ENCODE measurements at places on chromosomes 16 and 17. TPM values are rescaled to one million over a fixed set of nuclear protein-coding genes. Genes with fewer than 3 reads are reported as not detected.

CEP295NL gene
- 1.3 TPM for polyA plus RNA-seq

CXCL16 gene
- polyA plus RNA-seq = 19.5 TPM

CDH1 gene
- polyA plus RNA-seq = not detected

CHRNE gene
- 0.59 TPM for polyA plus RNA-seq

BCO1 gene
- not detected for polyA plus RNA-seq

CD300LB gene
- not detected for polyA plus RNA-seq

SLC7A6 gene
- polyA plus RNA-seq = 16.4 TPM

OR1A1 gene
- not detected for polyA plus RNA-seq

ADGRG1 gene
- polyA plus RNA-seq = 0.17 TPM

EFNB3 gene
- not detected for polyA plus RNA-seq

- H3K27me3 ChIP-seq = no peaks in the 10 kb centered on the region
- peaks cover 12% of the 10 kb centered on the region for H3K36me3 ChIP-seq
- H3K4me3 ChIP-seq = no peak overlapping the region
- no peak for DNase-seq
Observed at GRCh38 chr17:50737118-50737698, 17.8 kb downstream of the LUC7L3 start.

DNA sequence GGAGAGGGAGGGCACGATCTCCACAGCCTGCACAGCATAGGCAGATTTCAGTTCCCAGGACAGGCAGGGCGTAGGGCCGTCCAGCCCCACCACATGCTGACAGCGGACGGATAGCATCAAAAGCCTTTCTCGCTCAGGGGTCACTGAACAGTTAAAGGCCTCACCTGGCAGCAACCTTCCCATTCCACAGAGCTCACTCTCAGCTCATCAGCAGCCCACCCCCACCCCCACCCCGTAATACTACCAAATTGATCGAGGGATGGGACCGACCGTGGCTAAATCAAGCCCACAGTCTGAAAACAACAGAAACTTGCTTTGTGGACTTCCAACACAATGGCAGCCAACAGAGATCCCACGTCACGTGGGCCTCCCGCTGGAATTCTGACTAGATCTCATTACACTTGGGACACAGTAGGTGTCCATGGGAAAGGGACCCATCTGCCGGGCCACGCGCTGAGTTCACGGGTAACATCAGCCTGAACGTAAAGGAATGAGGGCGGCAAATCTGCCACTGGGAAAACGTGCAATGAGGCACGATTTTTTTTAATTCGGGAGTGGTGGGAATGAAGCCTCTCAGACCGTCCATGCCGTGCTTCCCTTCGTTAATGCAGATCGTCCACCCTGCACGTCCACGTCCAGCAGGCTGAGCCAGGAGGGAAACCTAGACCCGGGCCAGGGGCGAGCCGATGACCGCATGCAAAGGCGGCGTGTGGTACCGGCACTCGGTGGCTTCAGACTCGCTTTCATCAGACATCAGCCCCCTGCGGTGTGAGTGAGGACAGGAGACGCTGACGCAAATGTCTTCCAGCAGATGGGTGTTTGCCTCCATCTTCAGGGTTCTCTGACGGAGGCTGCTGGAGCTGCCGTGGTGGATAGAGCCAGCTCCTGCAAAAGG lies 92.1 kb downstream of the TBC1D16 start:
- no peak overlapping the region for H3K4me3 ChIP-seq
- H3K27ac ChIP-seq = peak overlapping the region; percentile 89
- H3K27me3 ChIP-seq = peaks cover 19% of the 10 kb centered on the region

DNA sequence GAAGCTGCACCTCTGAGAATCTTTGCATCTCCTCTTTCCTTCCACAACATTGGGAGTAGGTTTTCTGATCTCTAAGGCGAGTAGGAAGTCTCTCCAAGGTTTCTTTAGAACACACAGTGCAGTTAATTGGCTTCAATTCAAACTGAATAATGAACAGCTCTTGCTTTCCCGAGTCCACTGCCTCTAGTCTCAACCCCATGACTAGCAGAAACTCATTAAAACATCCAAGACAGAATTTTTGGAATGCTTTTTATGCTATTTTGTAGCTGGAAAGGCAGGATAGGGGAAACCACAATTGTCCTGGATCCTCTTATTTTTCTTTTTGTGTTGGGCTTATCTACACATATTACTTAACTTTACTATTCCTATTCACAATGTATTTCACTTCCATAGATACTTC lies 206.6 kb downstream of the CDH8 start:
- no peaks in the 10 kb centered on the region for H3K4me1 ChIP-seq
- no peak for DNase-seq
- H3K4me3 ChIP-seq = no peak overlapping the region
- H3K36me3 ChIP-seq = no peaks in the 10 kb centered on the region

DNA sequence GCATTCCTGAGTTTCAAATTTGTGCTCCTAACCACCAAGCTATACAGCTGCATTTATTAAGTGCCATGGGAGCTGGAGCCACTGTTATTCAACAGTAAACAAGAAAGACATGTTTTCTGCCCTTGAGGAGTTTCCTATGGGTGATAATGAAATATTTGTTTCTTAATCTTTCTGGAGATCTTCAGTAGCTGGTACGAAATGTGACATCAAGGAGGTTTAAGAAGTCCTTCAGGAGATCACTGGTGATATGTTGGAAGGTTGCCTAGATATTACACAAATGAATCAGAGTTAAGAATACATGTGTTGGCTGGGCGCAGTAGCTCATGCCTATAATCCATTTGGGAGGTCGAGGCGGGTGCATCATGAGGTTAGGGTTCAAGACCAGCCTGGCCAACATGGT lies 14.9 kb downstream of the RHOT1 start:
- H3K36me3 ChIP-seq = peaks cover 16% of the 10 kb centered on the region
- H3K27ac ChIP-seq = no peak overlapping the region
- DNase-seq = no peak
- no peak overlapping the region for H3K4me3 ChIP-seq
- H3K27me3 ChIP-seq = no peaks in the 10 kb centered on the region

DNA sequence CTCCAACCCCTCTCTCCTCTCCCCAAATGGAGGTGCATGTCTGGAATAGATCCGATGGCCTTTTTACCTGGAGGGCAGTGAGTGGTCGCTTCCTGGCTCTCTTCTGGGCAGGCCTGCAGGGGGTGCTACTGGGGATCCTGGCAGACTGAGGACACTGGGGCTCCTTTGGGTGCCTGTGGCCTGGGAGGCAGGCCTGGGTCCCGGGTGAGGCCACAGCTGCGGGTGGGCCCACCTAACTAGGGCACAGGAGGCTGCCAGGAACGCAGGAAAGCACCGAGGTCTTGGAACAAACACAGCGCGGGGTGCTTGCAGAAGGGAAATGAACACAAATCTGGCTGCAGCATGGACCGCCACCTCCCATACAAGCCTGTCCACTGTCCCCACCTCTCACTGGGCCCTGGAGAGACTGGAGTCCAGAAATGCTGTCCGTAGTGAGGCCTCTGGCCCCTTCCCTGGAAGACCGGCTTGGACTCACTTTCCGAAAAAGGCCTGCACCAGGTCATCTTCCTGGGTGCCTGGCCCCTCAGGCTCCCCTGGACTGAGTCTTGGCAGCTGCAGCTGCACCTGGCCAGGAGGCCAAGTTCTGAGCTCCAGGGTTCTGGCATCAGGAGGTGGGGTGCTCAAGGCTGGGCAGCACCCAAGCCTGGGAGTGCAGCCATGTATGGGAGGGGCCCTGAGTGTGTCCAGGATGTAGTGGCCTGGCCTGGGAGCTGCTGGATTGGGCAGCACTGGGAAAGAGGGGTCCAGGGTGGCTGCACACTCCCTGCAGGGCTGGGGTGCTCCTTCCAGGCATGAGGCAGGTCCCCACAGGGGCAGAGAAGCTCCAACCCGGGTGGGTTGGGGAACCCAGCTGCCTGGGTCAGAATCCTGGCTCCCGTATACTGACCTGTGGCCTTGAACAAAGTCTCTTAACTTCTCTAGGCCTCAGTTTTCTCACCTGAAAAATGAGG lies 195.1 kb downstream of the IRF8 start:
- DNase-seq = no peak
- no peak overlapping the region for H3K27ac ChIP-seq
- no peak overlapping the region for H3K4me3 ChIP-seq
- H3K36me3 ChIP-seq = no peaks in the 10 kb centered on the region
- H3K4me1 ChIP-seq = peaks cover 17% of the 10 kb centered on the region
- no peaks in the 10 kb centered on the region for H3K27me3 ChIP-seq

DNA sequence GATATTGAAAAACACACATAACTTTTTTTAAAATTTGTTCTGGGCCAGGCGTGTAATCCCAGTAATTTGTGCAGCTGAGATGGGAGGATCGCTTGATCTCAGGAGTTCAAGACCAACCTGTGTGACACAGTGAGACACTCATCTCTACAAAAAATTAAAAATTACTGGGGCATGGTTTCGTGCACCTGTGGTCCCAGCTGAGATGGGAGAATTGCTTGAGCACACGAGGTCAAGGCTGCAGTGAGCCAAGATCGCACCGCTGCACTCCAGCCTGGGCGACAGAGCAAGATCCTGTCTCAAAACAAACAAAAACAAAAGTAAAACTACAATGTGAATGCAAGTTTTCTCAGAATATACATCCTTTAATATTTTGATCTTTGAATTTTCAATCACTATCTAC lies 15.1 kb downstream of the C16orf54 start:
- no peaks in the 10 kb centered on the region for H3K27me3 ChIP-seq
- peak overlapping the region; percentile 66 for H3K4me3 ChIP-seq
- H3K4me1 ChIP-seq = peaks cover 23% of the 10 kb centered on the region
- no peak overlapping the region for H3K27ac ChIP-seq

GRCh38 chr17:72900654-72900971 lies 191.9 kb downstream of the SLC39A11 start:
- H3K27ac ChIP-seq = no peak overlapping the region
- H3K27me3 ChIP-seq = no peaks in the 10 kb centered on the region
- no peaks in the 10 kb centered on the region for H3K4me1 ChIP-seq
- no peak overlapping the region for H3K4me3 ChIP-seq

- H3K4me3 ChIP-seq = no peak overlapping the region
- H3K4me1 ChIP-seq = peaks cover 34% of the 10 kb centered on the region
- no peak for DNase-seq
- no peaks in the 10 kb centered on the region for H3K36me3 ChIP-seq
- H3K27me3 ChIP-seq = no peaks in the 10 kb centered on the region
Observed at GRCh38 chr17:35086164-35086563, 22.7 kb upstream of the RFFL start.

DNA sequence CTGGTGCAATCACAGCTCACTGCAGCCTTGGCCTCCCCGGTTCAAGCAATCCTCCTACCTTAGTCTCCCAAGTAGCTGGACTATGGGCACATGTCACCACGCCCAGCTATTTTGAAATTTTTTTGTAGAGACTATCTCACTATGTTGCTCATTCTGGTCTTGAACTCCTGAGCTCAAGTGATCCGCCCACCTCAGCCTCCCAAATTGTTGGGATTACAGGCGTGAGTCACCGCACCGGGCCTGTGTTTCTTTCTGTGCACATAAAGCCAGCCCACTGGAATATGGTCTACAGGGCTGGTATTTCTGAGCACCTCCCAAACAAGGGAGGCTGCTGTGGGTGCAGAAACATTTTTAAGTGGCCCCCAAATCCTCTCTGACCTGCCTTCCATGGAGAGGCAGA lies 8.4 kb downstream of the TMEM95 start:
- H3K36me3 ChIP-seq = no peaks in the 10 kb centered on the region
- peaks cover 29% of the 10 kb centered on the region for H3K27me3 ChIP-seq
- peaks cover 3% of the 10 kb centered on the region for H3K4me1 ChIP-seq
- no peak for DNase-seq
- no peak overlapping the region for H3K4me3 ChIP-seq

GRCh38 chr17:48551214-48551555 lies 6.3 kb upstream of the HOXB2 start:
- H3K36me3 ChIP-seq = no peaks in the 10 kb centered on the region
- no peak for DNase-seq

GRCh38 chr16:89361751-89362539 lies 128.4 kb downstream of the ANKRD11 start:
- peak; percentile 36 for DNase-seq
- no peaks in the 10 kb centered on the region for H3K27me3 ChIP-seq
- H3K4me3 ChIP-seq = peak overlapping the region; percentile 73
- H3K27ac ChIP-seq = peak overlapping the region; percentile 87

DNA sequence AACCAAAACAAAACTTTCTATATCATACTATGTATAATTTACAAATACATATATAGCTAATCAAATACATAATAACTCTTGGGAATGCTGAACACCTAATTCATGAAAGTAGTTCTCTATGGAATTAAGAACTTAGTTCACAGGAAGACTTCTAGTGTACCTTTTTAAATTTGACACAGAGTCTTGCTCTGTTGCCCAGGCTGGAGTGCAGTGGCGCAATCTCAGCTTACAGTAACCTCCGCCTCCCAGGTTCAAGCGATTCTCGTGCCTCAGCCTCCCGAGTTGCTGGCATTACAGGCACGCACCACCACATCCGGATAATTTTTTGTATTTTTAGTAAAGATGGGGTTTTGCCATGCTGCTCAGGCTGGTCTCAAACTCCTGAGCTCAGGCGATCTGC lies 24.7 kb downstream of the RFWD3 start:
- DNase-seq = no peak
- H3K36me3 ChIP-seq = peaks cover 5% of the 10 kb centered on the region
- H3K4me3 ChIP-seq = no peak overlapping the region
- no peaks in the 10 kb centered on the region for H3K4me1 ChIP-seq
- no peaks in the 10 kb centered on the region for H3K27me3 ChIP-seq
- no peak overlapping the region for H3K27ac ChIP-seq

DNA sequence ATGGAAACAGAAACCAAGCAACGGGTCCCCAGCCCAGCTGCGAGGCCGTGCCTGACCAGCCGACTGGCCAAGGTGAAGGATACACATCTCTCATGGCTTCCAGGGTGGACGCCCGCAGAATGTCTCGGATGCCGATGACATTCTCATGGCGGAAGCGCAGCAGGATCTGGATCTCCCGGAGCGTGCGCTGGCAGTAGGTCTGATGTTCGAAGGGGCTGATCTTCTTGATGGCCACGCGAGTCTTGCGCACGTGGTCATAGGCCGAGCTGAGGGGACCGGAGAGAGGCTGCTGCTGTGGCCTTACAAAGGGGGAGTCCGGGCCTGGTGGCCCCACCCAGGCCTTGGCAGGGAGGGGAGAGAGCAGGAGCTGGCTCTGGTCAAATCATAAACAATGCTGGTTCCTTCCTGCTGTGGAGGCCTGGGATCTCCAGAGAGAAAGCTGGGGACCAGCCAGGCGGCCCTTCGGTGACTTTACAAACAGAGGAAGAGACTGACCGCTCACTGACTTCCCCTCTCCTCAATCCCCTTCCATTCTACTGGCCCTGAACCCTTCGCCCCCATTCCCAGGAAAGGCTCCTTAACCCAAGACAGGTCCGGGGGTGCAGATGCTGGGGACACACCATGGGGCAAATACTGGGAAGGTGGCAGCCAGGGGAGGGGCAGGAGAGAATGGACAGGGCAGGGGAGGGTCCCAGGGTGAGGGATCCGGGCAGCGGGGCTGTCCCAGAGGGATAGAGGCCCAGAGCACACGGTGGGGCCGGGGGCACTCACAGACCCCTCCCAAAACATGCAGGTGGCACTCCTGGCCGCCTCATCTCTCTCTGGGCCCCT lies 1.1 kb downstream of the MAPK3 start:
- H3K27me3 ChIP-seq = no peaks in the 10 kb centered on the region
- peak overlapping the region; percentile 92 for H3K27ac ChIP-seq
- no peak for DNase-seq
- peaks cover 16% of the 10 kb centered on the region for H3K4me1 ChIP-seq

DNA sequence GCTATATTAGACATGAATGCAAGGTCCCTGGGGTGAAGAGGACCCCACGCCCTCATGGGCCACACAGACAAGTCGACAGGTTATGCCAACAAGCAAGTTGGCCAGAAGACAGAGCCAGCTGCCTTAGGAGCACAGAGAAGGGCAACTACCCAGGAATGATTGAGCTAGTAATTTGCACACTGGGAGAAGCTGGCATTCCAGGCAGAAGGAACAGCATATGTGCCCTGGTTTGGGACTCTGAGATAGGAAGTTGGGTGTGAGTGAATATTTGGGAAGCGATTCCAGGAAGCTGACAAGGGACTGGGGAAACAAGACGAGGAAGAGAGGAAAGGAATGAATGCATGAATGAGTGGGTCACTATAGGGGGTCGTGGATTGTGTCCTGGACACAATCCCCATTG lies 203.7 kb upstream of the CDH5 start:
- peaks cover 7% of the 10 kb centered on the region for H3K27me3 ChIP-seq
- no peaks in the 10 kb centered on the region for H3K36me3 ChIP-seq
- H3K27ac ChIP-seq = no peak overlapping the region
- no peaks in the 10 kb centered on the region for H3K4me1 ChIP-seq

Measured in naive B cell (primary cell).